ENCODE measurements at places on chromosomes 1 and 21.
A peak's percentile ranks its signal among the peaks of the same experiment; 100 is the strongest.

DNA sequence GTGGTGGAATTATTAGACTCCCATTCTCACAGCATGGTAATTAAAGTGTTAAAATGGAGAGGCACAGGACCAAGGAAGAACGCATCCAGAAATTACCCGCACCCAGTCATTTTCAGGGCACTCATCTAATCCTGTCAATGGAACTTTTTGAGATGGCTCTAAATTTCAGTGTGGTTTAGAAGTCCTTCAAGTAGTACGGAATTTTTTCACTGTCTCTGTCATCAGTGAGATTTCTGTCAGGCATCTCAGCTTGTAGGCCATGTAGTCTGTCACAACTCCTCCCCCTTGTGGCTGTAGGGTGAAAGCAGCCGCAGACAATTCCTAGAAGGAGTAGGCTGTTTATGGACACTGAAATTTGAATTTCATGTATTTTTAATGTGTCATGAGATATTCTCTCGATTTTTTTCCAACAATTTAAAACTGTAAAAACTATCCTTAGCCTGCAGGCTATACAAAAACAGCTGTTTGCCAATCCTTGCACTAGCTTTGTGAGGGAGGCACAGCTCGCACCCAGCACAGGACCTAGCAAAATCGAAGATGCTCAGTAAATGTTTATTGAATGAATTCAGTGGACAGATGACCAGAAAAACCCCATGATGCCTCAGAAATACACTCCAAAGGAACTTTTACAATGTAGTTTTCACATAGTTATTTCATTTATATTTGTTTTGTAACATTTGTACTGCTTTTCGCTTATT, 6.6 kb upstream of the NUP133 start:
- DNase-seq, result peak; percentile 77

DNA sequence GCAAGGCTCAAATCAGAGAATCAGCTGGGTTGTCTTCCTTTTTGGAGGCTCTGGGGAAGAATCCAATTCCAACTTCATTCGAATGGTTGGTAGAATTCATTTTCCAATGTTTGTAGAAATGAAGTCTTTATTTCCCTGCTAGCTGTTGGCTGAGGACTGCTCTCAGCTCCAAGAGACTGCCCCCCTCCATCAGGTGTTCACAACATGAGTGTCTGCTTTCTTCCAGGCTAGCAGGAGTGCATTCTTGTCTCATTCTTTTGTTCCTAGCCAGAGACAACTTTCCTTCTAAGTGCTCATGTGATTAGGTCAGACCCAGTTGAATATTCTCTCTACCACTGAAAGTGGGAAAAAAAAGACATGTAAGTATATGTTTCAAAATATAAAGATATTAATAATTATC, 95.2 kb downstream of the HLX start:
- DNase-seq, result no peak

DNA sequence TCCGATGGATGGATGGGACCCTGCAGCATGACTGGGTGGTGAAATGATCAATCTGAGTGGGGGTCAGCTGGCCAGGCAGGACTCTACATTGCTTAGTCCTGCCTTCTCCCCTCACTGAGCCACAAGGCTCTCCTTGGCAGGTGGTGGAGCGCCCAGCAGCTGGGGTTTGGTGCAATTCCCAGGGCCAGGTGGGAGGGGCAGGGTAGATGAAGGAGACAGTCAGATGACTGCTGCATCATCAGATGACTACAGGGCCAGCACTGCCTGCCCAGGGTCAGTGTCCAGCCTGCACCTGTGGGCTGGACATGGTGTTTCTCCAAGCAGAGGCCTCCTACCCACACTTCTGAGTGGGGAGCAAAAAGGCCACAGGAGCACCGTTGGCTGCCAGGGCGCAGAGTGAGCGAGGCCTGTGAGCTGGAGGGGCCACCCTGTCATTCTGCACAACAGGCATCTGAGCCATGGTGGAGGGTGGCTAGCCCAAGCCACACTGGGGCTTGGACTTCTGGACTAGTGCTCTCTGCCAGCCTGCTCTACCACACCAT, 103.9 kb upstream of the EDN2 start:
- no peak for DNase-seq

DNA sequence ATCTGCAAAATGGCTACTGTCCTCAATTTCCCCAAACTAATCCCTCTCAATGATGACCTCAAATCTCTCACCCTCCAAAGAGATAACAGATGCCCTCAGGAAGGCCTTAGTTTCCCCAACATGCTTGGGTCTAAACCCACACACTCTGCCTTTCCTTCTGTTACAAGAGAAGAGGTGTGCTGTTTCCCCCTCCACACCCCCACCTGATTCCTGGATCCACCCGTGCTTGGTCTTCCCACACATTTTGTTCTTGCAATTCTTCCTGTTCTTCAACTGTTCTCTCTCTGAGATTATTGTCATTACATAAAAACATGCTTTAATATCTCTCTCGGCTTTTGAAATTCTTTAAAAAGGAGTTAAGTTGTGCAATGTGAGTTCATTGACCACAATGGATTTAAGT, 5.7 kb upstream of the CBR3 start:
- DNase-seq, result no peak

- DNase-seq, result no peak
Observed at GRCh38 chr21:30984889-30985288, 53.4 kb downstream of the KRTAP19-8 start.

DNA sequence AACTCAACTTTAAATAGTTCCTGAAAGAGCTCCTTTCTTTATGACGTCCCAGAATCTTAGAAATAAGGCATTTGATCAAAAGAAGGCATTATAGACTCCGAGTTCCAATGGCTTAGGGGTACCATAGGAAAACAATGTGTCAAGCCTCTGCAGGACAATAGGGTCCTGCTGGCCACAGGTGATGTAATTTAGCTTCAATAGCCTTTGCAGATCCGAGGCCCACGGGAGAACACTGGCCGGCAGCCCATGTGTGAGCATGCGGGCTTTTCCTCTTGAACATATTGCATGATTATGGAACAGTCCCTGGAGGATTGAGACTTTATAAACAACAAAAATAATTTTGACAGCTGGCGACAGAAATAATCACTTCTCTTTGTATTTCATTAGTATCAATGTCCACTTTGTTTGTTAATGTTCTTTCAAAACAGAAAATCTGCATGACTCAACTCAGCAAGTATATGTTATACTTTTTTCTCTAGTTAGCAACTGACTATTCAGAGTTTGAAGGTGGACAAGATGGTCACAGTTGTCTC, 49.0 kb upstream of the NR5A2 start:
- DNase-seq, result peak; percentile 18

- no peak for DNase-seq
Observed at GRCh38 chr21:14572204-14572780, 26.2 kb upstream of the SAMSN1 start.

- DNase-seq, result no peak
Observed at GRCh38 chr1:114746450-114747121, 11.2 kb downstream of the CSDE1 start.

DNA sequence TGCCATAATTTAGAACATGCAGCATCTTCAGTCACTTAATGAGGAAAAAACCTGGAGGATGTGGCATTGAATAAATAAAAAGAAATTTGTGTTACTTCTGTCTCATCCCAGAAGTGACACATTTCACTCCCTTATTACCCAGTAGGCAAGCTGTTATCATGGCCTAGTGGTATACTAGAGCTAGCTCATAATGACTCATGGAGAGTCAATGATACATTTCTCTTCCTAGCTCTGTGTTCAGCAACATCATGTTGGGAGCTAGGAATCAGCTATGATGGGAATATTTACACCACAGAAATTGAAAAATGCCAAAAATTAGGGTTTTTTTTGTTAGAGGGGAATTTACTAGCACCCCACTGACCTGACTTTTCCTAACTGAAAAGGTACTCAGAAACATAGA, 182.7 kb downstream of the HMCN1 start:
- DNase-seq, result no peak

DNA sequence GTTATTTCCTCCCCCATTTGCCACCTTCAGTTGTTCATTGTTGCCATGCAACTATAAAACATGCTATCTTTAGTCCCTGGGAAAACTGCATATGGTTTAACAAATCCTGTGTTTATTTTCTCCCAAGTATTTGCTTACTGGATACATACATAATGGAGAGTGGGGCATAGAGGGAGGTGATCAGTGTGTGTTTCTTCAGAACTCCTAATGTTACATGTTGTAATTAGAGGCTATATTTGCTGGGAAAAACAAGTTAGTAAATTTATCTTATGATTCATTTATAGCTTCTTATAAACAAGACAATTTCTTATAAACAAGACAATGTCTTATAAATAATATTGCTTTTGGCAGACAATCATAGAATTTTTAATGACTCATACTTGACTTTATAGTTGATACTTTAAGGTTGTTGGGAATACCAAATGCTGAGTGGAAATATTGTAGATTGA, 7.3 kb upstream of the GIPC2 start:
- no peak for DNase-seq

- no peak for DNase-seq
Observed at GRCh38 chr21:21247424-21247823, 249.2 kb downstream of the NCAM2 start.

- no peak for DNase-seq
Observed at GRCh38 chr1:8841395-8841794, 24.0 kb upstream of the RERE start.

DNA sequence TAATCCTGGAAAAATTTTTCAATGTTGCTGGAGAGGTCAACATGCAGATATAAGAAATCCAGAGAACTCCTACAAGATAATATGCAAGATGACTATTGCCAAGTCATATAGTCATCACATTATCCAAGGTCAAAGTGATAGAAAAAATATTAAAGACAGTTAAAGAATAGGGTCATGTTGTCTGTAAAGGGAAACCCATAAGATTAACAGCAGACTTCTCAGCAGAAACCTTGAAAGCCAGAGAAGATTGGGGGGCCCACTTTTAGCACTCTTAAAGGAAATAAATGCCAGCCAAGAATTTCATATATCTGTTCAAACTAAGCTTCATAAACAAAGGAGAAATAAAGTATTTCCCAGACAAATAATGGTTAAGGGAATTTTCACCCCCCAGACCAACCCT, 64.1 kb downstream of the PTGFR start:
- DNase-seq, result no peak

DNA sequence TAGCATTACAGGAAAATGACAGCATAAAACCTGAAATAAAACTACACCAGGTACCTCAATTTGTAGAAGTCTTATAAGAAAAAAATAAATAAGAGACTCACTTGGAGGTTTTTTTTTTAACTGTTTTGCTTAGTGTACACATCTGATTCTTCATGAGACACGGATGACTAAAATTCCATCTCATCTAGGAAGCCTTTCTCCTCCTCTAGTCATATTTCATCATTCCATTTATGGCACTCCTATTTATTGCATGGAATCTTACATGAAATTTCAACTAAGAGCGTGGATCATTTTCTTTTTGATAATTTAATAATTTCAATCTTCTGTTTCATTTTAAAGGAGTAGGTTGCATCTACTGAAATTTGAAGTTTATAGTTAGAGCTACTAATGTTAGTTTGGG, 1.6 kb upstream of the PTGS2 start:
- no peak for DNase-seq

DNA sequence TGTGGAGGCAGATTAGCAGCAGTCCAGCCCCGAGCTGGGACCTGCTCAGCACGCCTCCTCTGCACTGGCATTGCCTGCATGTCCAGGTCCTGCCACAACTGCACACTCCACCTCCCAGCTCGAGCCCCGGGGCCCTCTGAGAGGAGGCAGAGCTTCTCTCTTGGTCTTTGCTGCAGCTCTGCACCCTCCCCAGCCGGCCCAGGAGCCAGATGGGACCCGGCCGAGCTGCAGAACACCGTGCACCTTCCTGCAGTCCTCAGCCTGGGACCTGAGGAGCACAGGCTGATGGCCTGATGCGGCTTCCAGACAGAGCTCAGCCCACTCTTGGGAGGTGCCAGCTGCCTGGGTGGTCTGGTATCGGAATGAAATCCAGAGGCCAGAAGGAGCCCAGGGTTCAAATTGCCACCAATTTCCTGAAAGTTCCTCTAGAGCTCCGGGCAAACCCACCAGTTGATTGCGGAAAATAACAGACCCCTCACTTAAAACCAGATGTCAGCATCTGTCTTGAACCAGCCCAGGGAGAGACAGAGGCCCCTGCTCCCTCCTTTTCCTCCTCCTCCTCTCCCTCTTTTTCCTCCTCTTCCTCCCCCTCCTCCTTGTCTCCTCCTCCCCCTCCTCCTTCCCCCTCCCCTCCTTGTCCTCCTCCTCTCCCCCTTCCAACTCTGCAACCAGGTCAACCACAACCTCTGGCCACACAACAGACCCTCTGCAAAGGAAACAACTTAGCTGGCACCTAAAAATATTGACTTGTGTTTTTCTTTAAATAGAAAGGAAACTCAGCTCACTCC, 10.6 kb upstream of the SPSB1 start:
- no peak for DNase-seq

DNA sequence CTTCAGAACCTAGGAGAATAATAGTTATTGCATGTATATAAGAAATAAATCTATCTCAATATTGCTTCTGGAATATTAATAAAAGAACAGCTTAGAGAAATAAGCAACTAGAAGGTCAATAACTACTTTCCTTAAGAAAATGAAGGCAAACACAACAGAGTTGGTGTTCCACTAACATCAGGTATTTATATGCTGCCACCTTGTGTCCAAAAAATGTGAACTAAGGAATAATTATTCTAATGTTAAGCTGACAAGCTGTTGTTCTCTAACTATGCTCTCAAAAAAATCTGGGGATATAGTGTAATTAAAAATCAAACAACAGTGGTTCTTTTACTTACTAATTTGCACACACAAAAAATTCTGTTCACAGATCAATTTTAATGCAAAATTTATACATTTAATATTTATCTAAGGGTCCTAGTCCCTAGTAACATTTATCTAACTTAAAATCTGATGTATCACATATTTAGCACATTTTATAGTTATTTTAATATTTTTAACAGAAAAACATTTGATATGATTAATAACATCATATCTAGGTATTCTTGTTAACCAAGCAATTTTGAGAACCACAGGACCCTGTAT, 39.6 kb downstream of the UCHL5 start:
- DNase-seq, result peak; percentile 60

GRCh38 chr21:41483415-41483814, 24.5 kb downstream of the TMPRSS2 start:
- DNase-seq, result no peak

- no peak for DNase-seq
Observed at GRCh38 chr1:15341634-15342407, 67.9 kb upstream of the EFHD2 start.

DNA sequence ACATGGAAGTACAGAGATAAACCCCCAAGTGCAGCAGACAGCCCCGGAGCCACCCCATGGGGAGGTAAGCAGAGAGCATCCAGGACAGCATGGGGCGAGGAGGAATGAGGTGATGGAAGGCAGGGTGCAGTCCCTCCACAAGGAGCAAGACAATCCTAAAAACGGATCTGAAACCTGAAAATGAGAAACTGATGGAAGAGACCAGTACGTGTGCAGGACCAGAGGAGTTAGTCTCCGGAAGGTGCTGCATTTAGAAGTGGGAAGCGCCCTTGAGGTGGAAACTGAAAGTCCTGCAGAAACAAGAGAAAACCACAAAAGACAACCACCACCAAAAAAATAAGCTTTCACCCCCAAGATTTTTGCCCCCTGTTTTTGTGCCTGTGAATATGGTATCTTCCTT, 17.4 kb upstream of the DDOST start:
- peak; percentile 75 for DNase-seq

DNA sequence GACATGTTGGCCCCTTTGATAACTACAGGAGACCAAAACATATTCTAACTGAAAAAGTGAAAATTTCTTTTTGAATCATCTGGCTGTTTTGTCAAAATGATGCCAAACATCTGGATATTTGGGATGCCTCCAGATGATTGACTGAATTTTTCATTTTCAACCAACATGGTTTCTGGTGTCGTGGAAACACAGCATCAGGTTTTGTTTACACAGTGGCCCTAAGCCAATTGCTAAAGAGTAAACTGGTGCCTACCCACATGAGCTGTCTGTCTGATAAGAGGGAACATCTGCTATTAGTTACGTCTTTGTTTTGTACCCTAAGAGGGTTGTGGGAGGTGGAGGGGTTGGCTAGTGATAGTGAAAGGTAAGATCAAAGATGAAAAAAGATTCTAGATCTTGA, 204.8 kb downstream of the KCNK2 start:
- DNase-seq, result no peak
